Skeletal muscle cell (primary cell): ENCODE measurements at places on chromosomes 5 and 9.

GRCh38 chr5:134521841-134522240 is 3.6 kb upstream of the JADE2 start:
- no peak for DNase-seq

DNA sequence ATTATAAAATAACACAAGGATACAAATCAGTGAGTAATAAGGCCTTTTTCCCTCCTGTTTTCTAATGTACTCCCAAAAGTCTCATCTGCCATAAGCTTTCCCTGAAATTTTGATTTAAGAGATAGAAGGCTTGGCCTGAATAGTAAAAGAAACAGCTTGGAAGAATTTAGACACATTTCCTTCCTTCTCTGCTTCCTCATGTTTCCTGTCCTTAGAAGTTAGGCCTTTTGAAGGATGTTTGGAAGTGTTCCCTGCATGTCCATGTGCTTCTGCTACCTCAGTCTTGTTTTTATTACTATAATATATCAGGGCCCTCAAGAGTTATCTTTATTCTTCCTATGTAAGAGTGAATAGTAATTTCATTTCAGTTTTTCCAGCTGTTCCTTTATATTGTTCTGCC is 242.7 kb downstream of the DEPDC1B start:
- DNase-seq: no peak

DNA sequence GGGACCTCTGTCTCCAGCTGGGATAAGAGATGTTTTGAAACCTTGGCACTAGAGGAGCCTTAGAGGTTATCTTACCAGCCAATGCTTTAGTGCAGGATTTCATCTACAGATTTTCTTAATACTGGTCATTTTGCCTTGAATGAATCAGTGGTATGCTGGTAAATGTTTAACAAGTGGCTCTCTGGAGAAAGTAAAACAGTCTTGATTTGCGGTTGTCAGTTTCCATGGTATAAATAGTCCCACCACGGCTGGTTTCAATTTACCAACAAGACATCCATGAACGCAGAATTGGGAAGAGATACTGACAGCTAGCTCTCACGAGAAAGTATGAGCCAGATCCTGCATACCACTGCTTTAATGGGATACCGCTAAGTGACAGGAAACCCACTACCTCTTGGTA is 56.7 kb upstream of the CXCL14 start:
- DNase-seq: no peak

- no peak for DNase-seq
These were observed 149.5 kb upstream of the PANK3 start for GRCh38 chr5:168728546-168729211.

DNA sequence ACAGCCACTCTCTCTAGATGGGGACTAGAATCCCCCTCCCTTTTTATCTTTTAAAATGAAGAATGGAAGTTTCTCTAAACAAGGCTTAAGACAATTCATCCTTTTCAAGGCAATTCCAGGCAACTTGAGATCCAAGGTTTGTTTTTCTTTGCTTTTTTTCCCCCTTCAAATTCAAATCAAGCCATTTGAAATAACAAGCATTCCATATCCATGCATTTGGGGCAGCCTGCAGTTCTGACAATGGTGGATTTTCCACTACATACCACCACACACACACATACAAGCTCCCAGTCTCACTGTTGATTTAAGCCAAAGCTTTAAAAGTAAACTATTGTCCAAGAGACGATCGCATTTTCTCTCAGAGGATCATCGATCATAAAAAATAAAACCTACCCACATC is 424 bp downstream of the INSYN2B start:
- DNase-seq: no peak

- peak; percentile 96 for DNase-seq
These were observed 91.5 kb upstream of the DNAH5 start for GRCh38 chr5:14035859-14036503.

DNA sequence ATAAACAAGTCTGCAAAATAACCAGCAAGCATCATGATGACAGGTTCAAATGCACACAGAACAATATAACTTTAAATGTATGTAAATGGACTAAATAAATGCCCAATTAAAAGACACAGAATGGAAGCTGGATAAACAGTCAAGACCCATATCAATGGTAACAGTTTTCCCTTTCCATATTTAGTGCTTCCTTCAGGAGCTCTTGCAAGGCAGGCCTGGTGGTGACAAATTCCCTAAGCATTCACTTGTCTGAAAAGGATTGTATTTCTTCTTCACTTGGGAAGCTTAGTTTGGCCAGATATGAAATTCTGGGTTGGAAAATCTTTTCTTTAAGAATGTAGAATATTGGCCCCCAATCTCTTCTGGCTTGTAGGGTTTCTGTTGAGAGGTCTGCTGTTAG is 120.2 kb upstream of the RASA1 start:
- DNase-seq: no peak

DNA sequence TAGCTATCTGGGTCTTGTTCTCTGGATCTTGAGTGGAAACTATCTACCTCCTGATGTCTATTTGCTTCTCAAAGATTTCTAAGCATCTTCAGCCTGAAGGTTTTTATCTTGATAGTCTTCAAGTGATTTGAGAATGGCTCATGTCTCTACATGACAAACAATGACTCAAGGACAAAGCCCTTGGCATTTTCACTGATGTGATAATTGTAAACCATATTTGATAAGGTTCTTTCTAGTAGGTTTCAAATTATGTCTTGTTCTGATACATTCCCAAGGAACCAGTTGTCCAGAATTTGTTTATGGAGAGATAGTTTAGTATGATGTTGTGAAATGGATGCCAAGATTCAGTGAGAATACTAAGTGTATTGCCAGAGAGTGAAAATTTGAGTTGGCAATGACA is 1079.3 kb upstream of the CDH9 start:
- DNase-seq: no peak

DNA sequence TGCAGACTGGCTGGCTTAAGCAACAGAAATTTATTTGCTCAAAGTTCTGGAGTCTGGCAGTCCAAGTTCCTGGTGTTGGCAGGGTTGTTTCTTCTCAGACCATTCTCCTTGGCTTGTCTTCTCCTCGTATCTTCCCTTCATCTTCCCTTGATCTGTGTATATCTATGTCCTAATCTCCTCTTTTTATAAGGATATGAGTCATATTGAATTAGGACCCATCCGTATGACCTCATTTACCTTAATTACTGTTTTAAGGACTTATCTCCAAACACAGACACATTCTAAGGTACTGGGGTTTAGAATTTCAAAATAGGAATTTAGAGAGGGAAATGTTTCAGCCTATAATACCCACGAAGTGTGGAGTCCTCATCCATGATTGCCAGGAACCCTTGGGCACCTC is 13.1 kb upstream of the LPAR1 start:
- no peak for DNase-seq

- no peak for DNase-seq
These were observed 129.7 kb upstream of the PCA3 start for GRCh38 chr9:76634356-76635054.

DNA sequence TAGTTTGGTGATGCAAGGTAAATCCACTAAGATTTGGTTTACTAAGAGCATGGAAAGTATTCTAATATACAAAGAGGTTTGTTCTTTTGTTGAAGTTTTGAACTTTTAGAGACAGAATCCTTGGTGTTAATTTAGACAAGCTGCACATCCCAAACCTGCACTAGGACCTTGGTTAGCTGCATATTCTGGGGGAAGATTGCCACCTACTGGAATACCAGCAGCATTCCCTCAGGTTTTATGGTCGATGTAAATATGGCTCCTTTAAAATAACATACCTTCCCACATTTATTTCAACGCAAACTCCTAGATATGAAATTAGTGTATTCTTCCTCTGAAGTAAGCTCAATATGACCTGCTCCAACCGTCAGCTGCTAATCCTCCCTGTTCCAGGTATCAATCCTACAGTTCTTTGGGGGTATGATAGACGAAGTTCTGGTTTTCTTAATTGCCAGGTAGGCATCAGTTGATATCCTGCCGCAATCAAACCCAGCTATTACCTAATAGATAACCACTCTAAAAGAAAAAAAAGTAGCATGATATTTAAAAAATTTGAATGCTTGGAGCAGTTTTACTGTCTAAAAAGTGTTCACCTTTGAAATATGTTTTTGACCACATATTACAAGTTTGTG is 624.1 kb downstream of the ISL1 start:
- no peak for DNase-seq

DNA sequence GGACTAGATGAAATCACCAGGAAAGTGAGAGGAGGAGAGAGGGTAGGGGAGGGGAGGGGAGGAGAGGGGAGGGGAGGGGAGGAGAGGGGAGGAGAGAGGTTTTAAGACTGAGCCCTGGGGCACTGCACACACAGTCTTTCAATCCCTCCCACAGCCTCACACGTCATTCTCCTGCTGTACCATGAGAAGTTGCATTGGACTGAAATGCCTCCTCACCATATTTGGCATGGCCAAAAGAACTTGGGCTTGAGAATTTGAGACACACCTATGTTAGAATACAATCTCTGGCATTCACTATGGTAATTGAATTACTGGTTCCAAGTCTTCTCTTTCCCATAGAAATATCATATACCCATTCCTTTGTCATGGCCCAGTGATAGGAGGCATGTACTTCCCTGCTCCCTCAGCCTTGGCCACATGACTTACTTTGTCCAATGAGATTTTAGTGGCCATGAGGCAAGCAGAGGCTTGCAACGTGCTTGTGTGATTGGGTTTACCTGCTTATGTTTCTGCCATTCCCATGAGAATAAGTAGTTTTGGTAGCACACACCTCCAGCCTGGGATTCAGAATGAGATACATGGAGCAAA is 133.3 kb upstream of the SMARCA2 start:
- no peak for DNase-seq

DNA sequence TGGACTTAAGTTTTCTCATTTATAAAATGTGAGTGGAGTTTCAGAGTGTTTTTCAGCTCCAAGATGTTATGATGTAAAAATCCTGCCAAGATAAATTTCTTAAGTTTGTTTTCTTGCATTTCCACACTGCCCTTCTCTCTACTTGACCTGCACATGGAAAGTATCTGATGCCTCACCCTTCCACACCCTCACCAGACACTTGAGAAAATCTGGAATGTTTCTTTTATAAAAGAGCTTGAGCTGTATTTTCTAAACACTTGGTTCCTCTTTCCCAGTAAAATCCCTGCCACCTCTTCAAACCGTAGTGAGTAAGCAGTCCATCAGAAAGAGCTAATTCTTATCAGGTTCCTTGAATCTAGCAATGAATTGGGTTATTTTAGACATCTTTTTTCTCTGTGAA is 42.9 kb downstream of the FOXD1 start:
- DNase-seq: no peak

- peak; percentile 75 for DNase-seq
These were observed 56.9 kb downstream of the PDE6A start for GRCh38 chr5:149887622-149888183.

DNA sequence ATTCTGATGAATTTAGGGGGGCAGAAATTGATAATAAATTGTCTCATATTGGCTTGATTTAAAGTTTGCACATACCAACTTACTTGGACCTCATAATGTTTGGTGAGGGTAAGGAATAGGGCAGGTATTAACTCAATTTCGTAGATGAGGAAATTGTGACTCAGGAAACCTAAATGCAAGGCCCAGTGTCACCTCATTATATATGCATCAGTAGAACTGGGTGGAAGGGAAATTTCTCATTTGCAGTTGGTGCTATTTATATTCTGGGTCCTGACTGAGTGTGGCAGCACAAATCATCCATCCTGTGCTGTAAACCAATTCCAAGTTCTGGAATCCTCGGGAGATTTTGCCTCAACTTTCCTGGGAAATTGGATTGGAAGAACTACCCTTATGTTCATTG is 103.0 kb downstream of the SPATA31D1 start:
- DNase-seq: no peak

DNA sequence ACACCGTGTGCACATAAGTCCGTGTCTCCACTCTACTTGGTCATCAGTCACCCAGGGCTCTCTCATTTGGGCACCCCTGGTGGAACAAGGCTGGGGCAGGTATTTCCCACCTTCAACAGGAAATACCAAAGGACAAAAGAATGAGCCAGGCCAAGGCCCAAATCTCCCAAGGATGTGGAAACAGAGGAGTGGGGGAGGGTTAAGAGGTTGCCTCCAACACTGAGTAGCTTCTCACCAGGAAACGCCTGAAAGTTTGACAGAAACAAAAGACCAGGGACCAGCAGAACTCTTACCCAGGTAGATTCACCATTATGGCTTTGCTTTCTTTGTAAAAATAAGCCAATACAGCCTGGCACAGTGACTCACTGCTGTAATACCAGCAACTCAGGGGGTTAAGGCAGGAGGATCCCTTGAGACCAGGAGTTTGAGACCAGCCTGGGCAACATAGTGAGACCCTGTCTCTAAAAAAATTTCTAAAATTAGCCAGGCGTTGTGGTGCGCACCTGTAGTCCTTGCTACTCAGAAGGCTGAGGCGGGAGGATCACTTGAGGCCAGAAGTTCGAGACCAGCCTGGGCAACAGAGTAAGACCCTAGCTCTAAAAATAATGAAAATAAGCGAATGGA is 12.7 kb downstream of the SLC1A3 start:
- no peak for DNase-seq

- DNase-seq: peak; percentile 29
These were observed 1231.3 kb upstream of the CDH18 start for GRCh38 chr5:21219251-21219650.

GRCh38 chr9:38251036-38251860 is 141.3 kb upstream of the ALDH1B1 start:
- DNase-seq: no peak

DNA sequence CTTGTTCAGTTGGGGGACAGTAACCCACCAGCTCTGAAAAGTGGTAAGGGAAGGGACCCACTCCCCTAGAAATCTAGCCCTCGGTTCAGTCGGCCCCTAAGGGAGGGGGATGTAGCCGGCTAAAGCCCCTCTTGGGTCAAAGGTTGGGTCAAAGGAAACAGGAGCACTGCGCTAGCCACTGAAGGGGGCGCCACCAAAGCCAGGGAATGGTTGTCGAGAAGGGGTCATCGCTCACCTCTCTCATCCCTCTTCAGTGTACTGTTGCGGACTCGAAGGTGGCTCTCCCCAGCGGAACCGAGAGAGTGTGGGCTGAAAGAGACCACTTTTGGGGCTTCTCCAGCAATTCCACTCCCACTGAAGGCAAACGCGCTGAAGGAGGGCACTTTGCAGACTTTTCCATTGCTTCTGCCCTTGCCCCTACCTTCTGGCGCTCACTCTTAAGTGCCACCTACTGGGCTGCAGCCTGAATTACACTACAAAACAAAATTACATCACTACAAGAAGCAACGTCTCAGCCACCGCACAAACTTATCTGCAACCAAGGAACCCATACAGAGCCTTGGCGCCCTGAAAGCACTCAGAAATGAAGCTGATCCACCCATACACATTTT is 396.9 kb downstream of the PDE4D start:
- DNase-seq: no peak

- DNase-seq: no peak
These were observed 26.4 kb downstream of the RGS7BP start for GRCh38 chr5:64532212-64532611.

GRCh38 chr5:180982008-180982741 is 6.5 kb upstream of the BTNL3 start:
- DNase-seq: no peak

- no peak for DNase-seq
These were observed 7.8 kb downstream of the IER5L start for GRCh38 chr9:129170229-129170628.

DNA sequence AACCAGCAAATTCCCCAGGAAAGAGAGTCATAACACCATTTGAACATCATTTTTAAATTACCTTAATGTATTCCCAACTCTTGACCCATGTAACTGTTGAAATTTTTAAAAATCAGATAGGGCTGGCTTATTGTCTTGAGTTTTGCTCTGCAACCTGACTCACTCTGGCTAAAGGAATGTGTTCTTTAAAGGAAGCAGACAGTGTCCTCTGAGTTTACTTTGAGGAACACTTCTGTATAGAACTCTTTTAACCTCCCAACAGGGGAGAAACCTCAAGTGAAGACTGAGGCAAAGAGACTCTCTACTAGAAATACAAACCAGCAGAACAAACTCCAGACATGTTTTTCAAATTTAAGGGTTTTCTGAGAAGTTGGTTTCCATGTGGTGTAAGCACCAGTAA is 248.9 kb downstream of the CWC27 start:
- no peak for DNase-seq
